Right cardiac atrium (tissue), 5 donors: ENCODE measurements at places on chromosomes 13 and 19. TPM values are rescaled to one million over a fixed set of nuclear protein-coding genes. Genes with fewer than 3 reads are reported as not detected.

Gene FFAR1
- not detected for total RNA-seq

Gene ENOX1
- total RNA-seq: 2.2 TPM

Gene ADGRE2
- 1.1 TPM for total RNA-seq

Gene FGF22
- total RNA-seq: not detected
